ENCODE measurements at places on chromosomes 3 and 15.

GRCh38 chr15:83204697-83205096, 2.9 kb downstream of the HDGFL3 start:
- DNase-seq: no peak

GRCh38 chr15:62843311-62843710, 199.2 kb upstream of the TPM1 start:
- no peak for DNase-seq

DNA sequence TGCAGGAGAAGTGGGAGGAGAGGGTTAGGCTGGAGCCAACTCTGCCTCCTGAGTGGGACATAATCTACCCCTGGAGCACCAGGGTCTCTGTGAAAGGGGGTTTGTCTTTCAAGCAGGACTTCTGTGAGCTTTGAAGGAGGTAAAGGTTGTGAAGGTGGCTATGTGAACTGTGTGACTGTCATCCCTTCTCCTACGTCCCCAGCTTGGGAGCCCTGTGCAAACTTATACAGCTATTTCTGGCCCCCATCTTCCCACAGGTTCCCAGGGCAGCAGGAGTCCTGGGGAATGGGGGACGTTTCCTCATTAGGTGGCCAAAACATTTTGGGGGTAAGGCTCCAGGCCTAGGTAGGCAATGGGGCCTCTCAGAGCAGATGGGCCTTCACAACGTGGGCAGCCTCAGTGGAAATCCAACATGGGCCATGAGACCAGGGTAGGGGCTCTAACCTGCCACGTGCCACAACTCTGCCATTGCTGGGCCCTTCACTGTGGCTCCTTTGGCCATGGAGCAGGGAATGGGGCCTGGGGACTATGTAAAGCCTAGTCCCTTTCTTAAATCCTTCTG, 3.5 kb downstream of the VIPR1 start:
- no peak for DNase-seq

DNA sequence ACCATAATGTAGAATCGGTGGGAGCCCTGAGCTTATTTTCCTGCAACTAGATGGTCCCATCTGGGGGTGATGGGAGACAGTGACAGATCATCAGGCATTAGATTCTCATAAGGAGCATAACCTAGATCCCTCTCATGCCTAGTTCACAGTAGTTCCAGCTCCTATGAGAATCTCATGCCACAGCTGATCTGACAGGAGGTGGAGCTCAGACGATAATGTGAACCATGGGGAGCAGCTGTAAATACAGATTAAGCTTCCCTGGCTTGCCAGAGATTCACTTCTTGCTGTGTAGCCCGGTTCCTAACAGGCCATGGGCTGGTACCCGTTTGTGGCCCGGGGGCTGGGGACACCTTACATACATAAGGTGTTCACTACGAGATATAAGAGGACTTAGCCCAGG, 67.5 kb upstream of the LRRFIP2 start:
- no peak for DNase-seq

DNA sequence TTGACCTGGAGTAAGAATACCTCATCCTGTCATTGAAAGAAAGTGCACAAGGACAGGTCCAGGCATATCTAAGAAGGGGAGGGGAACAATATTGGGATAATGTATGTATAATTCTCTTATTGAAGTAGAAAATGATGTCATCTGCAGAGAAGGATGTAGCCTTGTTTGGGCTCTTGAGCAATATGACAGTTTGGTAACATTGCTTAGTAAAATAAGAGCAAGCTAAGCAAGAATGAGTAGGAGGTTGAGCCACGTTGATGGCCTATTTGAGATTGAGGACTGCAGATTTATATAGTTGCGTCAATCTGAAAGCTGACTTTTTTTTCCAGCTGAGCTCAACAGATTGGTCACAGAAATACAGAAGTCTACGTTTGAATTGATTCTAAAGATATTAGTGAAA, 145.2 kb downstream of the FILIP1L start:
- DNase-seq: no peak

DNA sequence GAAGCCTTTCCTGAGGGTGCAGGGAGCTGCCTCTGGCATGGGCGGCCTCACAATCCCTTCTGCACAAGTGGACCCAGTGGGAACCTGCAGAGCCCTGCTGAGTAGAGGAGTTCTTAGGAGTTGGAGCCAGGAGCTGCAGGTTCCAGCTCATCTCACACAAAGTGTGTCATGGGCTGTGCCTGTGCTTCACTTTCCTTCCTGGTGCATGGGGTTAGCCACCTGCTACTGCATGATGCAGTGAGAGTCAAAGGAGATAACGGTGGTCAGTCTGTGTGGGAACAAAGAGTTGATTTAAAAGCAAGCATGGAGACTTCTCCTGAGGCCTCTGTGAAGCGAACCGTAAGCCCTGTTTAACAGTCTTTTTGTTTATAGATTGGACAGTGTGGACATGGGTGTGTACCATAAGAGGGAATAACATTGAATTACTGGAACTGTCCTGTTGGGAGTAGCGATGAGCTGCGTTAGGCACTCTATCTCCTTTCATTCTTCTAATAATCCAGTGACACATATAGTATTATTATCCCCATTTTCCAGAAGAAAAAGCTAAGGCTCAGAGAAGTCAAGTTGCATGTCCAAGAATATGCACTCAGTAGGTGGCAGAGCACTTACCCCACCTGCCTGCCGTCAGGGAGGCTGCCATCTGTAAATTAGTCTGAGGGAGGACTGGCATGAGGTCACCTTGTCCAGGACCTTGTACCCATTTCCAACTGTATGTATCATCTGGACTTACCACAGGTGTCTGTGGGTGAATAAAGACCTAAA, 68.7 kb upstream of the PRR23C start:
- no peak for DNase-seq

DNA sequence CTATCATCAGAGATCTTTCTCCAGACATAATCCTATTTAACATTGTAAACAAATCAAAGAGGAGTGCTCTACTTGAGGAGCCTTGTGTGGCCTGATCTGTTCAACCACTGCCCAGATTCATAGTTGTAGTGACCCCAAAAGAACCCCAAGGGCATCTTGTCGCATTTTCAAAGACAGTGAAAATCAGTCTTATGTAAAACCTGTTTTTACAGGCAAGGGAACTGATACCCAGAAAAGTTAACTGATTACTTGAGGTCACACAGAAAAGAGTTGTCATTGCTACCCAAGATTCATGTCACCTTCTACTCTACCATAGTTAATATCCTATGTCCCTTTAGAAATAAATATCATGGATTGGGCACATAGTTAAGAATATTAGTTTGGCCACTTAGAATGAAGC, 40.5 kb upstream of the ARPP21 start:
- no peak for DNase-seq

DNA sequence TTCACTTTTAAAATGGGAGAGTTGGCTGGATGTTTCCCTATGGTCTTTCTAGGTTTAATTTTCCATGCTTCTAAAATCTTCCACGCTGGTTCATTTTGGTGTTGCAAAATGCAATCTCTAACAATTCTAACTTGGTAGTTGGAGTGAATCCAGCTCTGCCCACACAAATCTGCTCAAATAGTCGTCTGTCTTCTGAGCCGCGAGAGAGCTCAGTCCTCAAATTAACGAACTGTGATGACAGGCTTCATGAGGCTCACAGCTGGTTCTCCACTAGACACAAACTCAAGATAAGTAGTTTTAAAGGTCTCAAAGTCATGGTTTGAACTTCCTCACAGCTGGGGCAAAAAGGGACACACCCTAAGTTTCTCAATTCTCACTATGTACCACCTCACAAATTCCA, 178.6 kb upstream of the LYSMD4 start:
- DNase-seq: no peak

DNA sequence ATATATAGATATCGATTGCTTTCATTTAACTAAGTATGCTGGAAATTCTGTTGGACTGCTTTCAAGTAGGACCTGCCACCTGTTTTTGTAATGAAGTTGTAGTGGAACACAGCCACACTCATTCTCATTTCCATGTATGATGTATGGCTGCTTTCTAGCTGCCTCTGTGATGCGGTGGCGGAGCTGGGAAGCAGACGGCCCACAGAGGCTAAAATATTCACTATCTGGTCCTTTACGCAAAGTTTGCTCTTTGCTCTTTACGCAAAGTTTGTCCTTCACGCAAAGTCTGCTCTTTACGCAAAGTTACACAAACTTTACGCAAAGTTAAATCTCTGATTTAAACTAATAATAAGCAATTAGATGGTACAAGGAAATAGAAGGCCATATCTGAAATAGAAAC, 91.5 kb downstream of the DLG1 start:
- DNase-seq: no peak

Data from GM18507 (cell line).